Amniotic epithelial cell (primary cell): ENCODE measurements at places on chromosomes 1 and 21.

DNA sequence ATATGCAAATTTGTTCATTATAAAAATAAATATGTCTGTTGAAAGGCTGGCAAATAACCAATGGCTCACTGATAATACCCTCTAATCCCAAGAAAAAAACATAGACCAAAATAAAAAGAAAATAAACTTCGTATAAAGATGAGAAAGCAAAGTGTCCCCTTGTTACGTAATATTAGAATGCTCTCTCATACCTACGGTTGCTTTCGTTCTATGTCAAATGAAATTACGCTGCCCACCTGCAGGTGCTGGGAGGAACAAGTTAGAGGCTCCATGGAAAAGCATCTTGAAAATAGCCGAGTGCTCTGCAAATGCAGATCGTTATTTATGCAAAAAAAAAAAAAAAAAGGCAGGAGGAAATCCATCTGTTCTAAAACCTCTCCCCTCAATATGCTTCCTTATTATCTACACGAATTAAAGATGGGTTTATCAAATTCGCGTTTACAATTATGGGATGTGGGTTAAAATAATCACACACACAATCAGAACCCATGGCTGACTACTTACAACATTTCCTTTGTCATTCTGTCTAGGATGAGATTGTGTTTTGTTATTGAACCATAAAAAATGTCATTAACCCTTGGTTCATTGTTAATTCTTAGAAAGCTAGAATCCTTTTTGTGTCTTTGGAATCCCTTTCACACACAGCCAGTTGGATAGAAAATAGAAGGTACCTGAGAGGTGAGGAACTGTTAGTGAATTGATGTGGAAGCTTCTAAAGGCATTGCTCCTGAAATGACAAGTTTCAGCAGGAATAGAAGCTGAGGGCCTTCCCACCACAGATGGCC lies 268.6 kb downstream of the SETD4 start:
- no peak for DNase-seq

DNA sequence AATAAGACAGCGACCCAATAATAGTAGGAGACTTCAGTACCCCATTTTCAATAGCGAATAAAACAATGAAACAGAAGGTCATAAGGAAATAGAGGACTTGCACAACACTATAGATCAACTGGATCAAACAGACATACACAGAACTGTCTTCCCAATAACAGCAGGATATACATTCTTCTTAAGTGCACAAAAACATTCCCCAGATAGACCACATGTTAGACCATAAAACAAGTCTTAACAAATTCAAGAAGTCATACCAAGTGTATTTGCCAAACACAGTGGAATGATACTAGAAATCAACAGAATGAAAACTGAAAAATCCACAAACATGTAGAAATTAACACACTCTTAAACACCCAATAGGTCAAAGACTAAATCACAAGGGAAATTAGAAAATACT lies 78.0 kb downstream of the LBR start:
- no peak for DNase-seq

GRCh38 chr21:39345440-39345839 lies 3.4 kb downstream of the HMGN1 start:
- DNase-seq = no peak

DNA sequence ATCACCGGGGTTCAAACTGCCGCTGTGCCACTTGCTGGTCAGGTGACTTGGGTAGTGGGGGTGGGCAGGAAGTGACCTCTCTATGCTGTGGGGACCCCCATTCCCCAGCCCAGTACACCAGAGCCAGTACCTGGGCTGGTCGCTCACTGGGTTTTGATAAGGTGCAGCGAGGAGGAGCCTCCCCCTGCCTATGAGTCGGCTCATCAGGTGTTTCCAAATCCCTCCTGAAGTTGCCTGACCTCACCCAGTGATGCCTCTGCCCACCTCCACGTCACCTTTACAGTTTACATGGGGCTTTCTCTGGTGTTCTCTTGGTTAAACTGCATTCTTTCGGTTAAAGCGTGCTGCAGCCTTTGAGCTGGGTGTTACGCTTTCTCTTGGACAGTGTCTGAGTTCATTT lies 58.2 kb downstream of the ARHGEF10L start:
- no peak for DNase-seq

GRCh38 chr1:14778541-14778897 lies 180.0 kb downstream of the KAZN start:
- no peak for DNase-seq
